Mucosa of gallbladder (tissue), 1 donor: ENCODE measurements at places on chromosomes 1 and 21. TPM values are rescaled to one million over a fixed set of nuclear protein-coding genes. Genes with fewer than 3 reads are reported as not detected.

DNA sequence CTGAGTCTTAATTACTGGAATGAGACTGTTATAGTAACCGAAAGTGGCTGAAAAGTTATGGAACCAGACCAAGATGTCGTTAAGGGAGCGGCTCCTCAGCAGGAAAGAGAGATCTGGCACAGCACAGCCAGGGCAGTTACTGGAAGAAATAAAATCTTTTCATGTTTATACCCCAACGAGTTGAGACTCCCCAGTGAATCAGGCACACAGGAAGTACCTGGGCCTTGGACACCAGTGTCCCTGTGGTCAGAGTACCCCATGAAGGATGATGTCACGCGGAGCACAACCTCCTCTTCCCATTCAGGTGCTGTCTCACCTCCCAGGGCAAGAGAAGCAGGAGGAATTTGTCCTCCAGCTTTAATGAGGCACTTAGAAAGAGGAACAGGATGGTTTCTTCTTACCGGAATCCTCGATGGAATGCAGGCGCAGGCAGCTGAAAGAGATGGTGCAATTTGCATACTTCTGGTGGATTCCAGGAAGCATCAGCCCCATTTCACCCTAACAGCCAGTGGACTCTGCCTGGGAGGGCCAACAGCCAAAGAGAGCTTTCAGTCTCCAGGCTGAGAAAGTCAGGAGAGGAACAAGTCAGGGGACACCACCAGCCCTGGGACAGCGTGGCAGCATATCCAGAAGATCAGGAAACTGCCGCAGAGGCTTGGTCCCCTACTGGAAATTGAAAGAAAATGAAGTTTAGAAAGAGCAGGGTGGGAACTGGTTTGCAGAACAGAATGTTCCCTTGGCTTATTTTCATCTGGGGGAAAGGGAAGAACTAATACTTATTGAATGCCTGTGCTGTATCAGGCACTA lies 35.9 kb upstream of the CTTNBP2NL start:
- peak; percentile 57 for DNase-seq

- no peak for DNase-seq
These were observed 15.2 kb upstream of the SRP9 start for GRCh38 chr1:225762444-225762843.

DNA sequence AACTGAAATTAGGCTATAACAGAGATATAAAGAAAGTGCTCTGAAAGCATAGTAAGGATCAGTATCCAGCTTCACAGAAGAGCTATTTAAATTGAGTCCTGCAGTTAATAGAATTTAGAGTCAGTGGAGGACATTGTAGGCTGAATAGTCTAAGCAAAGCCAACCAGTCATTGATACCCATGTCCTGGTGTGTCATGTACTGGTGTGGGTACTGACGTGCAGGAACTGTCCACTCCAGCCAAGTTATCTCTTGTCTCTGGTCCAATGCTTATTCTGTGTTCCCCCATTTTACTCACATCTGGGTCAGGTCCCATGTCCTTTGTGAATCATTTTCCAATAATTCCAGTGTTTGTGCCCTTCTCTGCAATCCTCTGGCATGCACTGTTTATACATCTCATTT lies 90.0 kb downstream of the MACF1 start:
- no peak for DNase-seq

DNA sequence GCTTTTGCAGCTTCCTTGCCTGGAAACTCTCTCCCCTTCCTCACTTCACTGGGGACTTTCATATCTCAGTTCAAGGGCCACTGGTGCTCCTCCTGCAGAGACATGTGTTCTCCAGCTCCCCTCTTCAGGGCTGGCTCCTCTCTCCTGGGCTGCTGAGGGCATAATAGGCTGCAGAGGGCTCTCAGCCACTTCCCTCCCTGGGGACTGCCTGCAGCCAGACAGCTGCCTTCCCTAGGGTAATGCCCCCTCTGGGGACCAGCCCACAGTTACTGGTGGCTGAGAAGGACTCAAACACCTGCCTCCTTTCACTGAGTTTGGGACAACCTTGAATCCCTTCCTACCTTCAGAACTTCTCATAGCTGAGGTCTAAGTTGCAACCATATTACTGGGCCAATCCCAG lies 104.8 kb upstream of the POU3F1 start:
- no peak for DNase-seq

DNA sequence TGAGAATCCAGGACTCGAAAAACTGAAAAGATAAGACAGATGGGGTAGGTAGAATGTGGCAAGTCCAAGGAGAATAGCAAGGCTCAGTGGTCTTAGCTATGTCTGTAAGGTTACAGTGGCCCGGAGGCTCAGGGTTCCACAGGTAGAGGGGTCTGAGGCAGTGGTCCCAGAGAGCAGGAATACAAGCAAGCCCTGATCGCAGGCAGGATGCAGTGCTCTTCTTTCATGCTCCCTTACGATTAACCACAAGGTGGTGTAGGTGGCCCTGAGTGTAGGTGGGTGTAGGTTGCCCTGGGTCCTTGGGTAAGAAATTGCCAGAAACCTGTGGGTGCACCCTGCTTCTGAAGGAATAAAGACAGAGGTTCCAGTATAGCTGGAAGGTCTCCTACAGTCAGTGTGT lies 99.1 kb upstream of the RAB3GAP2 start:
- no peak for DNase-seq

GRCh38 chr1:201363467-201363866 lies 14.0 kb downstream of the TNNT2 start:
- no peak for DNase-seq

DNA sequence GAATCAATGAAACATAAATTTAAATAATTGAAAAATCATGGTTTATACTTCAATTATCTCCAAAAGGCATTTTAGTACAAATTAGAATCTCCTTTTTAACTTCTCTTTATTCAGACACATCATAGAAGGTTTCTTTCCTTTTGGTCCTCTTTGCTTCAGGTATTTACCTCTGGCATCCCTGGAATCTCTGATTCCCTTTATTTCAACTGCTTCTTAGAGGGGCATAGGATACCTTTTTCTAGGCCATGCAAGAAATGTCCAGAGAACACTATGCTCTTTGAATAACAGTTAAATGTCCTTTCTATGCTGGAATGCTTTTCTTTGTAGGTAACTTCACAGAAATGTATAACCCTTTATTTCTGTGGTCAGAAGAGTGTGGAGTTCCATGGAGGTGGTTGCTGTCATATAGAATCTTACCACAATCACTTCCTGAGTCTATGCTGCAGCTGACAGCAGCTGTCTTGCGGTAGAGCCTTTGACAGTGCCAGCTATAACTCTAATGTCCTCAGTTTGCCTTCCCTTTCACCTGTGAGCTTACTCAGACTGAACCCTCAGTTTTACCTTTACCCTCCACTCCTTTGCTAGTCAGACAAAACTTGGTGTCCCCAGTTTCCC lies 8.6 kb downstream of the LAMC2 start:
- no peak for DNase-seq

GRCh38 chr21:26119906-26120305 lies 50.7 kb downstream of the APP start:
- DNase-seq, result no peak

DNA sequence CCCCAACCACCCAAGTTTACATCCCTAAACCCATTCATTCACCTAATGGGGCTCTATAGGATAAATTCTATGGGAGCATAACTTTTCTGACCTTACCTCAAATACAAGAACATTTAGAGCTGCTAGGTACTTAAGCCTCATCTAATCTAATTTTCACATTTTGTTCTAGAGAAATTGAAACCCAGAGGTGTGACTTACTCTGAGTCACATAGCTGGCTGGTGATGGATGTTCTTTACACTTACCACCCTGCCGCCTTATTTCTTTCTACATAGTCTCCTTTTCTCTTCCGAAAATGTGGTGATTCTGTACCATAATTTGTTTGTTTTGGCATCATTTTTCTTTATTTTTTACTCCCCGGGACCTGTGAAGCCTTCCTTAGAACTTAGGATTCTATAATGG lies 20.3 kb downstream of the TIPRL start:
- DNase-seq, result no peak

GRCh38 chr1:240282061-240282830 lies 190.6 kb downstream of the FMN2 start:
- no peak for DNase-seq

- DNase-seq, result no peak
These were observed 160.5 kb upstream of the HMCN1 start for GRCh38 chr1:185573677-185574076.

GRCh38 chr1:21175670-21176581 lies 771 bp downstream of the EIF4G3 start:
- peak; percentile 20 for DNase-seq

DNA sequence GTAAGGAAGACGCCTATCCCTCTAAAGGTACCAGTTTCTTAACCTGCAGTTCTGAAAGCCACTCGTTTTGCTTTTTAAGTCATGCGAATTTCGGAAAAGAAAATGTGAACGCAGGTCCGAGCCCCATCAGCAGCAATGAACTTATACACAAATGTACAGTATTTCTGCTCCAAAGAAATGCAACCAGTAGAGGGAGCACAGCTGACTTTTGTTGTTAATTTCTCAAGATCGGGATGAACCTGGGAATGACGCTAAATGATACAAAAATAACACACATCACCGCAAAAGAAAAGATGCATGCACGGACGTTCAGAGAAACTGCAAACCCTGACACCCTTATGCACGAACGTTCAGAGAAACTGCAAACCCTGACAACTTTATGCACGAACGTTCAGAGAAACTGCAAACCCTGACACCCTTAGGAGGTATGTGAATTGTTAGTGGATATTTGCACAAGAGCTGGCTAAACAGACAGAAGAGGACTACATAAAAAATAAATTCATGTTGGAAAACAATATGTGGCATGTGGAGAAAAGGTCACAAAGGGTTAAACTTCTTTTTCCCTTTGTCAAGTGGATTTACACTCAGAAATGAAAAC lies 3.5 kb upstream of the TIAM1 start:
- DNase-seq, result no peak

- DNase-seq, result no peak
These were observed 15.6 kb downstream of the RUNX3 start for GRCh38 chr1:24914226-24915069.

- DNase-seq, result no peak
These were observed 15.1 kb downstream of the NRDC start for GRCh38 chr1:51863384-51863783.

- no peak for DNase-seq
These were observed 30.8 kb upstream of the PTGFRN start for GRCh38 chr1:116878804-116879477.

- no peak for DNase-seq
These were observed 36.1 kb downstream of the CCDC185 start for GRCh38 chr1:223429313-223429731.

DNA sequence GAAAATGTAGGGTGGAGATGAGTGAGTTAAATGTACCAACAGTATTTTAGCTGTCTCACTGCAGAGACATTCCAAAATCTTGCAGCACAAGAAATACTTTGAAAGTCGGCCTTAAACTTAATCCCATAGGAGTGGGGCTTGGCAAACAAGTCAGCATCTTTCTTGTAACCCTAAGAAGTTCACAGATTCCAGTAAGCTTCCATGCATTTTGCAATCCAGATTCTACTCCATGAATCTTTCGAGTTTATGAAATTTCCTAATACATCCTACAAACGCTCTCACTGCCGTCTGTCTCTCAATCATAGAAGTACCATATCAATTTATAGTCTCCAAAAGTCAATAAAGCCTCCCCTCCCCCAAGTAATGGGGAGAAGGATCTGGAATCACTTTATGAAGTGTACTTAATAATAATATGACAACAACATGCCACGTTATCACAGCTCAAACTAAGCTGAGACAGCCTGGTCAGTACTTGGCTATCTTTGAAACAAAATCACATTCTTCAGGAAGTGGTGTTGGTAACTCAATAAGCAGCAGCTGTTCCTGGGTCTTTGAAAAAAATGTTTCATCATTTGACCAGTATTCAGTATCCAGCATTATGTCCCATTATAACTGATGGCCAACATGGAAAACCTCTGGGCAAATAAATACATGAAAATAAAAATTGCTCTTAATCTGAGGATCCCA lies 317.4 kb upstream of the RUNX1 start:
- DNase-seq, result no peak

DNA sequence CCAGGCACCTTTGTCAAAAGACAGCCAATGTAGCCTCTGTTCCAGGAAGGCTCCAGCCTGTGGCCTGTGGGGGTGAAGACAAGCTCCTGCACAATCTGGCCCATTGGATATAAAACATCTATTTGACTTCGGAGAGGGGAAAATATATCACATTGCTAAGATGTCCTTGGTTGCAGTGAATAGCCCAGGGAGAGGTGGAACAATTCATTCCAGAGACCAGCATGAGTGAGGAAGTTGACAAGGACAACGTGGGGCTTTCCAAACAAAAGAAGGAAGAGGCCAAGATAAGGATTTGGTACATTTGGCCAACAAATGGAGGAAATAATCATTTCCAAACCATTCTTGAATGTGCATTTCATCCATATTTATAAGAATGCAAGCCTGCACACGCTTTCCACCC lies 187.0 kb downstream of the ETS2 start:
- no peak for DNase-seq

- peak; percentile 18 for DNase-seq
These were observed 45.7 kb upstream of the CACYBP start for GRCh38 chr1:174954073-174954460.

GRCh38 chr1:180228648-180229482 lies 1.2 kb upstream of the LHX4 start:
- DNase-seq, result no peak

- DNase-seq, result peak; percentile 55
These were observed 21.4 kb upstream of the FMO1 start for GRCh38 chr1:171226747-171227370.

The TIE1 gene
- 23.3 TPM for total RNA-seq

The RGS7 gene
- total RNA-seq, result 0.81 TPM

The DCDC2B gene
- not detected for total RNA-seq

The SPRR2B gene
- total RNA-seq, result not detected

The SPATA21 gene
- total RNA-seq, result not detected

The ACTN2 gene
- 5.0 TPM for total RNA-seq

The RPS6KC1 gene
- total RNA-seq, result 16.1 TPM

The VSIG8 gene
- total RNA-seq, result not detected

The OR2T29 gene
- not detected for total RNA-seq

The NCAM2 gene
- 1.8 TPM for total RNA-seq

The HSF2BP gene
- 0.26 TPM for total RNA-seq

The NBL1 gene
- 154 TPM for total RNA-seq

The SYT11 gene
- 23.4 TPM for total RNA-seq

The THEM5 gene
- total RNA-seq, result not detected

The PKLR gene
- total RNA-seq, result 1.7 TPM

The CADM3 gene
- total RNA-seq, result 5.2 TPM
